ENCODE measurements at places on chromosomes 3 and 15. TPM values are rescaled to one million over a fixed set of nuclear protein-coding genes. Genes with fewer than 3 reads are reported as not detected.
A peak's percentile ranks its signal among the peaks of the same experiment; 100 is the strongest.

Gene GOLGA8N
- 47.5 TPM for total RNA-seq

GRCh38 chr3:182789371-182789770 is 3.9 kb upstream of the ATP11B start:
- no peak for DNase-seq

DNA sequence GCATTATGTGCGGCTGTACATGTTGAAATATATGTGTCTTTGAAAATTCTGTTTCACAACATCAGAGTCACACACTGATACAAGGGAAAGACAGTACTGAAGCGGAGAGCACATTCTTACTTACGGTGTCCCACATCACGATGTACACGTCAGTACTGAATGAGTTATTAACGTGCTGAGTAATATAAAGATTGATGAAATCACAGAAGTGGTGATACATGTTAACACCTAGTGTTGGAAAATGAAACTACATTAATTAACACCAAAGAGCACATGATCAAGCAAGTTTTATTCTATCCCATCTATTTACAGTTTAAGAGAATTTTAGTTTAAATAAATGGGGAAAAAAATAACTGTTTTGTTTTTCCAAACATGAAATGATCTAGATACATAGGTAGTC is 15.6 kb downstream of the EOGT start:
- no peak for DNase-seq

Gene SLC15A2
- 0.26 TPM for total RNA-seq

- DNase-seq: no peak
These were observed 23.2 kb upstream of the CCDC174 start for GRCh38 chr3:14628406-14628805.

- DNase-seq: peak; percentile 62
These were observed 127.6 kb upstream of the AZI2 start for GRCh38 chr3:28476194-28476593.

All from myocyte (in vitro differentiated cells).